ENCODE measurements at places on chromosomes 11 and 22.
A peak's percentile ranks its signal among the peaks of the same experiment; 100 is the strongest.

GRCh38 chr22:44693756-44694155 lies 8.2 kb upstream of the PRR5 start:
- DNase-seq, result no peak

DNA sequence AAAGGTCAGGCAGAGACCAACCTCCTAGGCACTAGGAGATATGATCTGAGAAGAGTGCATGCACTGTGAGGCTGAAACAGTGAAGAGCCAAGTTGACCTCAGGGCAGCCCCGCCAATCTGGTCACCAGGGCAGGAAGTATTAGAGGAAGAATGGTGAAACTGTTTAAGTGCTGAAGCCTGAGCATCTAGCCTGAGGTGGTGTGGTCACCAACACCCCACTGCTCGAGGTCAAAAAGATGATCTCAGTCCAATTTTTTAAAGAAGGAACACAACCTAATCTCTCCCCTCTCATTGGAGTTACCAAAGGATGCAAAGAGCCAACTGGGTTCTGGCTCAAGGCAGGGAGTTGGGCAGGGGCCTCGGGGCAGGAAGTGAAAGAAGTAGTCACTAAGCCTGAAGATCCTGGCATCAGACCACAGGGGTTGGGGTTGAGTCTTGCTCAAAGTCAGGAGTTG lies 4.0 kb downstream of the APBB1 start:
- no peak for DNase-seq

- no peak for DNase-seq
Observed at GRCh38 chr11:45156741-45157140, 10.3 kb downstream of the PRDM11 start.

- no peak for DNase-seq
Observed at GRCh38 chr22:46043816-46044620, 67.1 kb upstream of the WNT7B start.

- no peak for DNase-seq
Observed at GRCh38 chr11:2109541-2110019, 29.6 kb downstream of the IGF2 start.

- no peak for DNase-seq
Observed at GRCh38 chr11:84890676-84891075, 736.5 kb downstream of the DLG2 start.

GRCh38 chr22:17418890-17419324 lies 49.6 kb downstream of the CECR2 start:
- DNase-seq, result no peak

DNA sequence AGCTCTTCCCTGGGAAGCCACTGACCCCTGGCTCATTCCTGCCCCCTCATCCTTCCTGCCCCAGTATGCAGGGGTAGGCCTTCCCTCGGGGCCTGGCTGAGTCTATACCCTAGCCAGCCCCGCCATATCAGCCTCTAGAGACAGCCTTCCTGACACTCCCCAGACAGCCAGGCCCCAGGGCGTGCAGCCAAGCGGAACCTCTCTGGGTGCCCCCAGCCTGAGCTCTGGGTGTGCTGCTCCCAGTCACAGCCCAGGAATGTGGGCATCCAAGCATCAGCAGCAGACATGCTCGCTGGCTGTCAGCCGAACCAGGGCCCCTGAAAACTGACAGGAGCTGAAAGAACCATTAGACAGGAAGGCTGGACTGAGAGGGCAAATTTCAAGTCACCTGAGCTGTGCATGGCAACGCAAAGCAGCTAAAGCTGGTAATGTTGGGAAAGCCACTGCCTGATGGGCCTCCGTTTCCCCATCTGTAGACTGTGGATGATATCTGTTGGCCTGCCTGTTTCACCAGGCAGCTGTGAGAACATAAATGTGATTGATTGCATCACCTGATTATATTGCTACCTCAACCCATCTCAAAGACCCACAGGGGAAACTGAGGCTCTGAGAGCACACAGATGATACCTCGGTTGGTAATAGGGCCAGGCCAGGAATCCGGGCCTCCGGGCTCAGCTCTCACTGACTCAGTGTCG lies 93.2 kb downstream of the LRRC32 start:
- DNase-seq, result peak; percentile 75
